ENCODE measurements at places on chromosomes 7 and 10.

- peak; percentile 62 for DNase-seq
These were observed 72.4 kb downstream of the ABCC2 start for GRCh38 chr10:99854860-99855259.

DNA sequence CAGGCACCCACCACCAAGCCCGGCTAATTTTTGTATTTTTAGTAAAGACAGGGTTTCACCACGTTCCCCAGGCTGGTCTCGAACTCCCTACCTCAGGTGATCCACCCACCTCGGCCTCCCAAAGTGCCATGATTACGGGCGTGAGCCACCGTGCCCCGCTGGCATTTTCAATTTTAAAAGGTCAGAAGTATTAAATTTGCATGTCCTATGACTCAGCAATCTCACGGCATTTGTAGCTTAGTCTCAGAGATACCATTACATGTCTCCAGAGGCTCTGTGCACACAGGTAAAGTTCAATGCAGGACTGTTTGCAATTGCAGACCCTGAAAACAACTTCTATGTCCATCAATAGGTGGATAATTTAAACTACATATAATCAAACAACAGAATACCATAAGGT is 99.2 kb downstream of the DLG5 start:
- DNase-seq, result no peak

GRCh38 chr10:78420946-78421735 is 387.5 kb downstream of the RPS24 start:
- peak; percentile 70 for DNase-seq

DNA sequence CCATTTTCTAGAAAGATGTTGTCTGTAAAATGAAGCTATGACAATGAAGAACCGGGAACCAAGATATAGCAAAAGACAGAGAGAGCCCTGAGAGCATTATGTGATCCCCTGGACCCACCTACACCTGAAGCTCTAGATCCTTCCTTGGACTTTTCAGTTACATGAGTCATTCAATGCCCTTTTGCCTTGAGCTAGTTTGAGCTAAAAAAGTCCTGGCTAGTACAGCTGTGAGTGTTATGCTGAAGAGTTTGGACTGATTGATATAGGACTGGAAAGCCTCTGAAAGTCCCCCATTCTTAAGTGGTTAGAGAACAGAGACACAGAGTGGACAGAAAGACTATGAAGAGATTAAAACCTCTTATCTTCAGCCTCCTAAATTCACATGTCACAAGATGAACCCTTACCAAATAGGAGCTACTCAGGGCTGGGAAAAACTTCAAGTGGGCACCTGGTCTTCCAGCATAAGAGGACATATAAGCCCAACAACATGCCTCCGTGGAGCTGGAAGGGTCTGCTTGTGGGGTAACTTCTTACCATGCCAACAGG is 386.8 kb upstream of the NFE2L3 start:
- no peak for DNase-seq

- no peak for DNase-seq
These were observed 394.8 kb upstream of the IGFBP3 start for GRCh38 chr7:46315891-46316290.

DNA sequence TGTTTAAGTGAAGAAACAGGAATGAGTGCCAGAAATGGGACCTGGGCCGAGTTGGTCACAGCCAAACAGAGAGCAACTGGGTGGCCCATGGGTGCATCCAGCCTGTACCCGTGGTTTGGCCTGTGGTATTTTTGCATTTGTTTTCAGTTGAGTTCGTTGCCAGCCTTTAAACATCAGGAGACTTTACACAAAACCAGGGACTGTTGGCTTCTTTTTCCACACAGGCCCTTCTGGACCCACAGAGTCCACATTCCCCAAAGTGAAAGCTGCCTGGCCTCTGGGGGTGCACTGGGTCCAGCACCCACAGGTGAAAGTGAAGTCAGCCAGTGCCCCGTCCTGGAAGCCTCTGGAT is 54.1 kb upstream of the TNS3 start:
- DNase-seq, result no peak

GRCh38 chr7:130733931-130734814 is at the start of gene KLF14:
TSS of gene KLF14 (minus strand) at chr7:130734207. CDS start at chr7:130734033, 174 bp downstream.
- DNase-seq, result peak; percentile 84

DNA sequence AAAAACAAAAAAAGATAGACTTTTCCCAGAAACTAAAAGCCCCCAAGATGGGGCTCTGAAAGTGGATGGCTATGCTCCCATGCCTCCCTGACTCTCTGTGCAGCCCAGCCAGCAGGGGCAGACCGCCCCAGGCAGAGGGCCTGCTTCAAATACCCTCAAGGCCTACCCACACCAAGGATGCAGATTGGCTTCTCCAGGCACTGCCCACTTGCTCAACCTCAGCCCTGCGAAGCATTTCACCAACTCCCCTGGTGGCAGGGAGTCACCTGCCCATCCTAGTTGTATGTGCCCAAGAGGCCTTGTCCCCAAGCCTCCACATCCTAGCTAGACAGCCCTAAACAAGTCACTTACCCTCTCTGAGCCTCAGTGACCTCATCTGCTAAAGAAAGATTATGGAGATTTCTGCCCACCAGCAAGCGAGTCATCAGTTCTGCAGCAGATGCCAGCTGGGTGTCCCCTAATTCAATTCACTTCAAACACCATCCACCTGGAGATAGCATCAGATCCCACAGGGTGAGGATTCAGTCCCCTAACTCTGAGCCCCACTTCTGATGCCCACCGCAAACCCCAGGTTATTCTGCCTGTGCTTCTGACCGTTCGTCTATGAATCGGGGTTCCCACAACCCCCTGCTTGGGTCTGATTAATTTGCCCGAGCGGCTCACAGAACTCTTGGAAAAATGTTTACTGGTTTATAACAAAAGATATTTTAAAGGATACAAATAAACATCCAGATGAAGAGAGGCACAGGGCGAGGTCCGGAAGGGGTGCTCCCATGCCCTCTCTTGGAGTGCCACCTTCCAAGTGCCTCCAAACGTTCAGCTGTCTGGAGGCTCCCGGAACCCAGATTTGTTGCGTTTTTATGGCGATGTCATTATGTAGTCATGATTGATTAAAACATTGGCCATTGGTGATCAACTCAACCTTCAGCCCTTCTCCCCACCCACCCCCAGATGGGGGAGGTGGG is 18.6 kb upstream of the ZMIZ1 start:
- no peak for DNase-seq

GRCh38 chr10:122461367-122461728 is at the start of gene HTRA1:
TSS of gene HTRA1 (plus strand) at chr10:122461553. CDS start at chr10:122461653, 100 bp downstream.
- DNase-seq, result peak; percentile 57

DNA sequence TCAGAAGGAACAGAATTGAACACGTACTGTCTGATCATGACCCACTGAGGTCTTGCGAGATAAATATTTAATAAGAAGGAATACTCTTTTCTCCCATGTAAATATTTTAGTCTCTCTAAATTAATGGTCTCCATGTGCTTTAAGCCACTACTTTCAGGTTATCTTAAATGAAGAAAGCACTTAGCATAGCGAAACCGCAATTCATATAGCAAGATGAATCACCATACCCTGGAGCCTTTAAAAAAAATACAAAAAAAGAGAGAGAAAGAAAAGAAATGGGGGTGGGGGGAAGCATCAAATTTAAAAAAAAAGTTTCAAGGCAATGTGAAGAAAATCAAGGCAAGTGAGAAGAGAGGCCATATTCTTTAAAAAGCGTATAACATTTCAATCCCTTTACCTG is 82.5 kb downstream of the CTTNBP2 start:
- no peak for DNase-seq

- DNase-seq, result no peak
These were observed 156.8 kb upstream of the LYZL1 start for GRCh38 chr10:29131952-29132547.

GRCh38 chr7:38168890-38169570 is 9.0 kb upstream of the STARD3NL start:
- no peak for DNase-seq

DNA sequence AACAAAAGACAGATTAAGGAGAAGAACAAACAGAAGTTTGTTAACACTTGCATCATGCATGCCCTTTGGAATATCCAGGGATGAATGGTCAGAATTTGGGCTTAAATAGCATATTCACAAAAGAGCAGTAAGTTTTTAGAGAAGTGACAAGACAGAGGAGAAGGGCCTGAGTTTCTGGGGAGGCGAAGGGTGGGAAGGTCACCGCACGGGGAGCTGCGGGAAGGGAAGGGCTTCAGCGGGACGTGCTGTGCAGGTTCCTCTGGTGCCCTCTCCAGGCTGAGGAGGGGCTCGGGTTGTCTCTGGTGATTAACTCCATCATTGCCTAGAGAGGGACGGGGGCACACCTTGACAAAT is 10.4 kb upstream of the ZNF22 start:
- peak; percentile 70 for DNase-seq

DNA sequence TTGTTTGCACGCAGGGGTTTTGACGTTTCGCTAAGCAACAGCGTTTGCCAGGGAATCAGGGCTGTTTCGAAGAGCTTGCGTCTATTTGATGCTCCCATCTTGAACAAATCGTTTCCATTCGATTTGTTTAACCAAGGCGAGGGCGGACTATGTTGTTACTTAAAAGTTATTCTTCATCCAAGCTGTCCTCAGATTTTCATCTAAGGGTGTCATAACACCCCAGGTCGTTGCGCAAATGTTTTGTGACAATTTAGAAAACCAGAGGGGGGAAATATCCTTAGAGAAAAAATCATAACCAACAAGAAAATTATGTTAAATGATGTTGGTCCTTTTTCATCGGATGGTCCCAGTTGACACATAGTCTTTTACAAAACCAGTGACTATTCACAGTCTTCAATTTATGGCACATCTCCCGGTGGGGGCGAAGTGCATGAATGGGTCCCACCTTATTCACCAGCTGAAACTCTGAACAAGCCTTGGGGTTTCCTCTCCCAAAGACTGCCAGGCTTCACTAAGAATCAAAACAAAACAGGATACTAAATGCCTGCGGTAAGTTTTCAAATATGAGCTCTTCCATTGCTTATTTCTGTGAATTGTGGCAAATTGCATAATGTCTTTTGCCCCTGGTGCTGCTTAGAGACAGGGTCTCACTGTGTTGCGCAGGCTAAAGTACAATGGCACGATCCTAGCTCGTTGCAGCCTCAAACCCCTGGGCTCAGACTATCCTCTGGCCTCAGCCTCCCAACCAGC is 109.9 kb downstream of the REEP3 start:
- no peak for DNase-seq

- peak; percentile 8 for DNase-seq
These were observed 132.5 kb upstream of the UNC5B start for GRCh38 chr10:71079761-71080380.

DNA sequence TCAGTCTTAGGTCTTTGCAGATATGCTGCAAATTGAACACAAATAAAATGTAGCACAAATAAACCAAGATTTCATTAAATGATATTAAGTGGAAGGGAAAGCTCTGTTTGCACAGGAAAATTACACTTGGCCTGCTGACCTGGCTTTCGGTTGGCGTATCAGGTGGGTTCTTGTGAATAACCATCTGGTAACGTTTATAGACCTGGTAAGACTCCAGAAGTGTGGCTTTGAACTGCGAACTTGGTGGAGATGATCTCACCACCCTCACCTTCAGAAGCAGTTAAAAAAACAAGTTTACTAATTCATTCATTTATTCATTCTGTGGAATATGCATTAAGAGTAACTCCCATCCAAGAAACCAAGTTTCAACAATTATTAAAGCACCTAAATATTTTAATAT is 28.1 kb downstream of the ATE1 start:
- DNase-seq, result no peak

GRCh38 chr10:116868722-116869121 is 19.4 kb downstream of the ENO4 start:
- DNase-seq, result no peak

- peak; percentile 50 for DNase-seq
These were observed 13.7 kb upstream of the WAPL start for GRCh38 chr10:86535132-86535882.

GRCh38 chr10:120539076-120539475 is 82.0 kb downstream of the PLPP4 start:
- no peak for DNase-seq

DNA sequence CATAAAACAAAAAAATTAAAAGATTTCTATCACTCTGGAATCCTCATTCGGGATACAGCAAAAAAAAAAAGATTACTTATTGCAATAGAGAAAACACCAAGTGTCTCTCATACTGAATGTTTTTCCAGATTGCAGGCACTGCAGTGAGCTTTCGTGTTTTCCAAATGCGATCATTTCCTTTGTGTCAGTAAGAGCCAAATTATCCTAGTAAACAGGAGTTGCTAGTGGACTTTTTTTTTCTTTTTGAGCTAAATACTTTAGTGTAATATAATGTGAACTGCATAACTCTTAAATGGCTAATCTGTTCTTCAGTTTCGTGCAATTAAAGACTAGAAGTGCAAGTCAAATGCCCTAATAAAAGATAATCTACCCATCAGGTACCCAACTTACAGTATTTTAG is 44.4 kb upstream of the TOMM7 start:
- DNase-seq, result no peak

DNA sequence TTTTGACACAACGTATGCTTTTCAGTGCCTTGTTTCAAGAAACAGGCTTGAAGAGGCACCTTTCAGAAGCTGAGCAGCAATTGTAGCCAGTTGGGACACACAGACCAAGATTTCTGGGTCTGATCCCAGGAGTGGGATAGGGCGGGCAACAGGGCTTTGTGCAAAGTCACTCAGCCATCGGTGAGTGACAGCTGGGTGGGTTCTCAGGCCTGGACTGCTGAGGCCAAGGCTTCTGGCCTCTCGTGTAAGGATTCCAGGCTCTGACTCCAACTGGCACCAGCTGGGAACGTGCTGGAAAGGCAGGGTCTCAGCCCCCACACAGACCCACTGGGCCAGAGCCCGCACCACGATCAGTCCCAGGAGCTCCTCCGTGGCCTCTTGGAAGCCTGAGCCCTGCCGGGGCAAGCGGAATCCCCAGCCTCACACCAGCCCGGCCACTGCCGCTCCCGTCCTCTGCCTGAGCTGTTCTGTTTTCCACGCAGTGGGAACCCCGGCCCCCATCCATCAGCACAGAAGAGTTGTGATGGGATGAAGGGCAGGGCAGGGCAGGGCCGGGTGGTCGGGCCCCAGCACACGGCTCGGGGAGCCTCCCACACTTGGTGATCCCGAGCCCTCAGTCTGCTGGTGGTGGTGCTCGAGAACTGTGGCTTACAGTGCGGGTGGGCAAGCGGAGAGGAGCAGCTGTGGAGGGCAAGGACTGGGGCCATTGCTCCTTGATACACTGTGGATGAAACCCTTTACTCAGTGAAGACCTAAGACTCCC is 46.8 kb downstream of the VIPR2 start:
- no peak for DNase-seq

DNA sequence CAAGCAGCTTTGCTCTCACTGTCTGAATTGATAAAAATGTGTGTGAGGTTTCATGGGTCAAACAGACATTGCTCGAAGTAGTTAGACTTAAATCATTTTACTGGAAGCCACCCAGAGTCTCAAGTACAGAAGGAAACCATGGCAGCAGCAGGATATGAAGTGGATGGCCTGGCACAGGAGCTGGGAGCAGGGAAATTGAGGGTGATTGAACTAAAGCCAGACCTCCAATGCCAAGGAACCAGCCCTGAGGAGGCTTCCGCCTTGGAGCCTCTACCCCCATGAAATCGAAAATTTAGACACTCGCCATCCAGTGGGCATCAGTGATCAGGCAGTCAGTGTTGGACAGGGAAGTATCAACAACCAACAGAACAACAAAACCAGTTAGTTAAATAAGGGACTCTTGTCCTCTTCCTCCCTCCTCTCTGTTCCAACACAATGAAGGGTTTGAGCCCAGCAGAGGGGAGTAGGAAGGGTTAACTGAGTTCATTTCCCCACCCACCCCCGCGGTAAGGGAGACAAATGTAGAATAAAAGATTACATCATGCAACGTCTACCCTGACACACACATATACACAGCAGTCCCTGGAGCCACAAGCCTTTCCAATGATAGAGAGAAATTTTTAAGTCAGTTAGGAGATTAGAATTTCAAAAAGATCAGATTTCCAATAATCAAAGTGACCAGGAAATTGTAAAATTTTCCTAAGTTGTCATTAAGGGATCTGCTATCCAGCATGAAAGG is 156.3 kb downstream of the SLC16A9 start:
- no peak for DNase-seq

Data from D341Med (cell line).